ENCODE measurements at places on chromosomes 6 and 20.

DNA sequence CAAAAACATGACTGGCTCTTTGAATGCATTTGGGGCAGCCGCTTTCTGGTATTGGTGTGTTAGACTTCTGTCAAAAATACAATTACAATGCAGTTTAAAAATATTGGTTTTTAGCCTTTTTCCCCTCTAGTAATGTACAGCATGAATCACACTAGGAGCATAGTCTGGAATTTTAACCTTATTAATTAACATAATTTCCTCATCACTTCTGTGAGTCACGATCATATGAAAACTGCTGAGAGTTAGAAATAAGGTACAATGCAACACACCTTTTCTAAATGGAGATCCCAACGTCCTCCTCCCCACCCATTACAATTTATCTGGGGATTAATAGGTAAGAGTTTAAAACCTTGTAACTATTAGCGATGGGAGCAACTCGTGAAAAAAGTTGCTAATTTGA lies 297.1 kb upstream of the RIMS1 start:
- no peak for DNase-seq

DNA sequence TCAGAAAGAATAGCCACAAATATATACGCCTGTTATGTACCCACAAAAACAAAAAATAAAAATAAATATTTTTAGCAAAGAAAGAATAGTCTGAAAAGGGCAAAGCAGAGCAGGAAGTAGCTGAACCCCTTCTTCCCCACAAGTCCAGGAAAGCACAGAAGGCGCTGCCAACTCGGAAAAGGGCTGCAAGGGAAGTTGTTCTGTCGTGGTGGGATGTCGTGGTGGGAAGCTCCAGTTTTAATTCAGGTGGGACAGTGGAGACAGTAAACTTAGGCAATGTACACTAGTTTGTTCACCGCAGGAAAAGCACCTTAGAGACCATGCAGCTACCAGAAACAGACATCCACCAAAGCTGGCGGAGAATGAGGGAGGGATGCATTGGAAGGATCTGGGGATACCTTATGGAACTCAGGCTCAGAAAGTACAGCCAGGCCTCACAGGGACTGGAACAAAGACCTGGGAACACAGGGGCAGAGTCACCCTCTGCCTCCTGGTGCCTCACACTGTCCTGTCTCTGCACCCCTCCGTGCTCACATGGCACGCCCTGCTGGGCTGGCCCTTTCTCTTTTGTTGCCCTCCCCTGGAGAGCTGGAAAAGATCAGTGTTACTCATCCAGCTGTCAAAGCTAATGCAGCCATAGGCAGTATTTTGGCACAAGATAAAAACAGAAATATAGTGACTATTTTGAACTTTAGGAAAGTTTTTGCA lies 3.3 kb upstream of the APMAP start:
- no peak for DNase-seq

GRCh38 chr20:10093087-10093591 lies 58.4 kb downstream of the ANKEF1 start:
- no peak for DNase-seq

DNA sequence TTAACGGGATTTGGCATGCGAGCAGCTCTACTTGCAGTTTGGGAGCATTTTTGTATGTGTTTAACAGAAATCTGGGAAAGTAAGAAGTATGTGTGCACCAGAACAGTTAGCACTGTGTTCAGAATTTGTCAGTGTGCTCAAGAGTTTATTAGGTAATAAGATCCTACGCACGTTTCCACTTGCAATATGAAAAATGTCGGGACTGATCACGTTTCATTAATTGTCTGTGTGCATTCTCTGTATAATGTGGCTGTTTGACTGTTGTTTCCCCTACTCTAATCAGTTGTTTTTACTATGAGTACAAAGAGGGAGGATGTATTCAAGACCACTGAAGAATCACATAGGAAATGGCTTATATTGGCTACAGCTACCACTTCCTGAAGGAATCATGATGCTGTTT lies 349.7 kb upstream of the POU3F2 start:
- no peak for DNase-seq

- no peak for DNase-seq
These were observed 713.9 kb downstream of the COL12A1 start for GRCh38 chr6:74491844-74492374.

GRCh38 chr6:161151660-161152526 lies 122.0 kb downstream of the AGPAT4 start:
- DNase-seq: no peak

DNA sequence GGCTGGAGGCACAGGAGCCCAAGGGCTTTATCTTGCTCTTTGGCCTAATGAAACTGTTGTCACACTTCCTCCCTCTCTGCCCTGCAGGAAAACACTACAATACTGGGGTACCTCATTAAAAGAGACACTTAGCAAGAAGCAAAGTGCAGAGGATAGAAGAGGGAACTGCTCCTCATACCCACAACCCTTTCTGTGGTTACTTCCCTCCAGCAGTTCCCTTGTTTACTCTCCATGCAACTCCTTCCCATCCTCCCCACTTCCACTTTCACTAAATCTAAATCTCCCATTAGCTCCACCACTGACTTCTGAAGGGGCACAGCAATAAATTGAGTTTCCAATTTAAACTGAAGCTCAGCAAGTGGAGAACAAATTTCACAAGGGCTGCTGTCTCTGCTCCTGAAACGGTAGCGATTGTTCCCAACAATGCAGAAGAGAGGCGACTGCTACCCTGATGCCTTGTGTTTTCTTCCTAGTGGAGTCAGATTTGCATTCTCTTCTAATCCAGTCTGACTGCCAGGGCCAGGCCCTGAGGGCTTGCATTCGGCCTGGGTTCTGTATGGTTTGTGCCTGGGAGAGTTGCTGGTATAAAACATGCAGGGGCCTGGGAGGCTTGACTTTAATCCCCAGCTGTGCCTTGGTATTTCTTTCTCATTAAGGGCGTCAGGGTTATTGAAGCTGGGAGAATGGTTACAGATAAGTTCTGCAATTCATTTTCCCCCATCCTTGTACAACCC lies 454.7 kb downstream of the TFAP2B start:
- DNase-seq: peak; percentile 48

GRCh38 chr6:70110126-70111022 lies 192.5 kb downstream of the COL9A1 start:
- DNase-seq: no peak

DNA sequence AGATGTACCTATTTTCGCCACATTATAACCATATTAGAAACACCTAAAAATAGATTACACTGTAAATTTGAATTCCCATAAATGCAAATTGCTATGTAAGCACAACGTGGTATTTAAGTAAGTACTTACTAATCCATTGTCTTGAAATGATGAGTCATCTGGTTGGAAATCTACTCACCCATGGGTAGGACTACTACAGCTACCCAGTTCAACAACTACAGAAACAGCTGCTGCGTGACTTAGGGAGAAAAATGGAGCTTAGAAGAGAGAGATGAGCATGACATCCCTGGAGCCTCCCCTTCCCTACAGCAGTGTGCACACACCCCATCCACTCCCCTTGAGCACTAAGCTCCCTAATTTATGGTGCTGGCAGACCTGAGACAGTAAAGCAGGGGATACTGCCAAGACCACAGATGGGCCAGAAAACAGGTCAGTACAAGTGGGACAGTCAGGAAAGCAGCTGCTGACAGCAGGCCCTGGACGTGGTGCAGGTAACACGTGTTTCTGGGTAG lies 26.9 kb downstream of the RRAGD start:
- DNase-seq: no peak

DNA sequence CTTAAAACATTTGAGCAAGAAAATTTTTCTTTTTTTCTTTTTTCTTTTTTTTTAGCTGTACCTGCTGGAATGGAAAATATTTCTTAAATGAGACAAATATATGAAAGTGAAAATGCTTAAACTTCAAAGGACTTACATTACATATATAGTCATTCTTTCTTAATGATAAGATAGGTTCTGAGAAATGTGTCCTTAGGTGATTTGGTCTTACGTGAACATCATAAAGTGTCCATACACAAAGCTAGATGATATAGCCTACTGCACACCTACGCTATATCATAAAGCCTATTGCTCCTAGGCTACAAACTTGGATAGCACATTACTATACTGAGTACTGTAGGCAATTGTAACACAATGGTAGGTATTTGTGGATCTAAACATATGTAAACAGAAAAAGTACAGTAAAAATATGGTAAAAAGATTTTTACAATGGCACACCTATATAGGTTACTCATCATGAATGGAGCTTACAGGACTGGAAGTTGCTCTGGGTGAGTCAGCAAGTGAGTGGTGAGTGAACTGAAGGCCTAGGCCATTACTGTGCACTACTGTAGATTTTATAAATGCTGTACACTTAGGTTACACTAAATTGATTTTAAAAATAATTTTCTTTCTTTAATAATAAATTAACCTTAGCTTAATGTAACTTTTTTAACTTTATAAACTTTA lies 54.6 kb downstream of the RPP21 start:
- DNase-seq: no peak

- DNase-seq: no peak
These were observed 198.7 kb downstream of the RIMS1 start for GRCh38 chr6:72084992-72085569.

DNA sequence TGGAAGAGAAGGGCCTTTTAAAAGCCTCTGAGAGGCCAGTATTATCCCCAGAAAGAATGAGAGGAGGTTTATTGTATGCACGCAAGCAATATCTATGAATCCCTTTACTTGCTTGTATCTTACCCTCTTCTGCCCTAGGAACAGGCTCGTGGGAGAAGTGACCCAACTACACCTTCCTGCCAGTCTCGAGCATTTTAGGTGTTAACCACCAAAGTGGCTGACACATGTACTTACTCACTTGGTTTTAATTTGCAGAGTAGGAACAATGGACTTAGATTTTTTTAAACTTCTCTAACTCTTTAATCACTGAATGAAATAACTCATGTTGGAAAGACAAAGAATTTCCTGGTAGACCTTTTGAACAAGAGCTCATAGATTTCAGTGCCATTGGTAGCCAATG lies 296.9 kb downstream of the PLCB1 start:
- no peak for DNase-seq

GRCh38 chr20:23652926-23653325 lies 15.2 kb upstream of the CST3 start:
- no peak for DNase-seq

DNA sequence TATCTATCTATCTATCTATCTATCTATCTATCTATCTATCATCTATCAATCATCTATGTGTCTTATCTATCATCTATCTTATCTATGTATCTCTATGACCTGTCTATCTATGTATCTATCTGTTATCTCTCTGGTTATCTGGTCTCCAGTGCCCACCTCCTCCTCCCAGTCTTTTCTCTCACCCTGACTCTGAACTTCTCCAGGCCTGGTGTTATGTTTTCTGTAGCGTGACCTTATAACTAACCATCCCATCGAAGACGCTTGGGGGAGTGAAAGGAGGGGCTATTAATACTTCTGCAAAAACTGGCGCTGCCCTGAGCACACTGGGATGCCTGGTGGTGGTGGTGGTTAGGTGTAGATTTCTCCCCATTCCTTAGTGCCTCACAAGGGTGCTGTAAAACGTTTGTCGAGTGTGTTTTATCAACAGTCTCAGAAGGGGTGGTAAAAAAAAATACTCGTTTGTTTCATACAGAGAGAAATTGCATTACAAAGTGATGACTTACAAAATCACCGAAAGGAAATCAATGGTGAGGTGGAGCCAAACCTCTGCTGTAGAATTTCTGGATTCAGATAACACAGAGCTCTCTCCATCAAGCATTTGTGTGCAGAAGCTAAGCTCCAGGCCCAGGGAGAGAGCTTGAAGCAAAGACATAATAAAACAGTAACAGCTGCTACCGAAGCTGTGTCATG lies 156.2 kb downstream of the BCAS1 start:
- no peak for DNase-seq

DNA sequence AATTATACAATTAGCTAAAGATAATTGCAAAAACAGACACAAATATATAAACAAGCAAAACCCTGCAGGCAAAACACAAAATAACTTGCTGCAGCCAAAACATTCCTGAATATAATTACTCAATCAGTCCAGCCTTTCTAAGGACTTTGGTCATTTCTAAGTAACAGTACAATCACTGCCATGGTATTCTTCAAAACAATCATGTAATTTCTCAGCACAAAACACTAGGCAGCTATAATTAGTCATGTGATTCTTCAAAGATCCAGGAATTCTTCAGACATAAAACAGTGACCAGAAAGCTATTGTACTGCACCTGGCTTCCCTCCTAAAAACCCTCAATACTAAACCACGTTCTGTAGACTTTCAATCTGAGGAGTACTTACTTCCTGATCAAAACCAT lies 881.1 kb downstream of the EPHA7 start:
- no peak for DNase-seq

- no peak for DNase-seq
These were observed 26.4 kb downstream of the PNPLA1 start for GRCh38 chr6:36296240-36296639.

DNA sequence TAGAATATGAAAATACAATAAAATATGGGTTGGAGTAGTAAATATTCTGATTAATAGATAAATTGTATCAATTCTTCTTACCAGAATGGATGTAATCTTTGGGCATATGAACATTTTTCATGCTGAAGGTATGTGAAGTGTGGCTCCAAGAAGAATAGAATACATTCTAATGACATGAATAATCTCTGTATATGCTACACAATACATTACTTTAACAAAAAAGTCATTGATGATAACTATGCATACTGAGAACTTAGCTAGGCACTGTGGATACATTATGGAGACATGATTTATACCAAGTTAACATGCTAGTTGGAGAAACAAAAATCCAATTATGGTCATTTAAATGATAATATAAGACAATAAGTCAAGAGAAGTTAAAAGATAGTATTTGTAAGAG lies 62.7 kb upstream of the HDAC2 start:
- no peak for DNase-seq

DNA sequence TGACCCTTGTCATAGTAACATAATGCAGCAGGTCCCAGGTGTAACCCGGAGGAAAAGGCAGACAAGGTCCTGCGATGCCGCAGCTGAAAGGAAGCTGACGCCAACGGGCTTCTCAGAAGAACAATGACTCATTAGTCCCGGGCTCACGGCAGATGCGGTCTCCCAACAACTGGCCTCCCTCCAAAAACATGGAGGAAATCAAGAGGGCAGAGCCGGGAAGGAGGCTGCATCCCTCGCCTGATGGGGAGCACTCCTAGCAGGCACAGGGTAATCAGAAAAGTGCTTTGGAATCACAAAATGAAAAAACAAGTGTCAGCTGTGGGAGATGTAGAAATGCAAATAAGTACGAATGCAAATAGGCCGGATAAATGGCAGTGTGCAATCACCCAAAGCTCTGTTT lies 165.2 kb upstream of the AGPAT4 start:
- peak; percentile 79 for DNase-seq

GRCh38 chr20:37383229-37383989 lies 37.5 kb downstream of the SRC start:
- DNase-seq: no peak

DNA sequence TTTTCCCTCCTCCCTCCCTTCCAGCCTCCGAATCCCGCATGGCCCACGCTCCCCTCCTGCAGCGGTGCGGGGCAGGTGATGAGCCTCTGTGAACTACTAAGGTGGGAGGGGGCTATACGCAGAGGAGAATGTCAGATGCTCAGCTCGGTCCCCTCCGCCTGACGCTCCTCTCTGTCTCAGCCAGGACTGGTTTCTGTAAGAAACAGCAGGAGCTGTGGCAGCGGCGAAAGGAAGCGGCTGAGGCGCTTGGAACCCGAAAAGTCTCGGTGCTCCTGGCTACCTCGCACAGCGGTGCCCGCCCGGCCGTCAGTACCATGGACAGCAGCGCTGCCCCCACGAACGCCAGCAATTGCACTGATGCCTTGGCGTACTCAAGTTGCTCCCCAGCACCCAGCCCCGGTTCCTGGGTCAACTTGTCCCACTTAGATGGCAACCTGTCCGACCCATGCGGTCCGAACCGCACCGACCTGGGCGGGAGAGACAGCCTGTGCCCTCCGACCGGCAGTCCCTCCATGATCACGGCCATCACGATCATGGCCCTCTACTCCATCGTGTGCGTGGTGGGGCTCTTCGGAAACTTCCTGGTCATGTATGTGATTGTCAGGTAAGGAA lies at the start of gene OPRM1:
TSS of gene OPRM1 (plus strand) at position 10 of the 612 bp plus-strand sequence. CDS start at position 315, 305 bp downstream.
- DNase-seq: no peak
